ENCODE measurements at places on chromosomes 12 and 14. TPM values are rescaled to one million over a fixed set of nuclear protein-coding genes. Genes with fewer than 3 reads are reported as not detected.

DNA sequence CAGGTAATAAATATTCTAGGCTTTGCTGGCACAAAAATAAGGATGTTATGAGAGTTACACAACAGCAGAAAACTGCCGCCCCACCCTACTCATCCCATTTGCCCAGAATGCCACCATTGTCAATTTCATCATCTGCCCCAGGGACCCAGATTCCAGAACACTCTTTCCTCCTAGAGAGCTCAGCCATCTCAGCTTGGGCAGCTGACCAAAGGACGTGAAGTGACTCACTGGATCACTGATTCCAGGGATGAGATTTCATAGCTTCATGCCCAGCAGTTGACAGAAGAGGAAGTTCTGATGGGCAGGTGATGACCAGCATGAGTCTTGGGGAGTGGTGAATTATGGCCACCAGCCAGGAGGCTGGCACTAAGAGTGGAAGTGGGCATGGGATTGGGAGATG is 450.3 kb downstream of the RMST start:
- no peaks in the 10 kb centered on the region for H3K27me3 ChIP-seq
- H3K36me3 ChIP-seq = no peaks in the 10 kb centered on the region
- no peak for DNase-seq
- no peak overlapping the region for H3K27ac ChIP-seq
- H3K4me3 ChIP-seq = no peak overlapping the region
- no peaks in the 10 kb centered on the region for H3K4me1 ChIP-seq

GRCh38 chr14:44165286-44165685 is 341.8 kb downstream of the FSCB start:
- no peak for DNase-seq
- H3K27me3 ChIP-seq = no peaks in the 10 kb centered on the region
- peaks cover 4% of the 10 kb centered on the region for H3K4me1 ChIP-seq
- no peak overlapping the region for H3K27ac ChIP-seq

TAS2R42 gene
- total RNA-seq = not detected

CLEC12A gene
- not detected for total RNA-seq

C12orf50 gene
- not detected for total RNA-seq

EML5 gene
- total RNA-seq = 0.10 TPM

RIPK3 gene
- not detected for total RNA-seq

- no peak overlapping the region for H3K4me3 ChIP-seq
- no peak overlapping the region for H3K27ac ChIP-seq
- H3K36me3 ChIP-seq = peaks cover 21% of the 10 kb centered on the region
- H3K4me1 ChIP-seq = peaks cover 34% of the 10 kb centered on the region
Observed at GRCh38 chr12:104354167-104354867, 50.8 kb downstream of the EID3 start.

MSI1 gene
- 4.1 TPM for total RNA-seq

DNA sequence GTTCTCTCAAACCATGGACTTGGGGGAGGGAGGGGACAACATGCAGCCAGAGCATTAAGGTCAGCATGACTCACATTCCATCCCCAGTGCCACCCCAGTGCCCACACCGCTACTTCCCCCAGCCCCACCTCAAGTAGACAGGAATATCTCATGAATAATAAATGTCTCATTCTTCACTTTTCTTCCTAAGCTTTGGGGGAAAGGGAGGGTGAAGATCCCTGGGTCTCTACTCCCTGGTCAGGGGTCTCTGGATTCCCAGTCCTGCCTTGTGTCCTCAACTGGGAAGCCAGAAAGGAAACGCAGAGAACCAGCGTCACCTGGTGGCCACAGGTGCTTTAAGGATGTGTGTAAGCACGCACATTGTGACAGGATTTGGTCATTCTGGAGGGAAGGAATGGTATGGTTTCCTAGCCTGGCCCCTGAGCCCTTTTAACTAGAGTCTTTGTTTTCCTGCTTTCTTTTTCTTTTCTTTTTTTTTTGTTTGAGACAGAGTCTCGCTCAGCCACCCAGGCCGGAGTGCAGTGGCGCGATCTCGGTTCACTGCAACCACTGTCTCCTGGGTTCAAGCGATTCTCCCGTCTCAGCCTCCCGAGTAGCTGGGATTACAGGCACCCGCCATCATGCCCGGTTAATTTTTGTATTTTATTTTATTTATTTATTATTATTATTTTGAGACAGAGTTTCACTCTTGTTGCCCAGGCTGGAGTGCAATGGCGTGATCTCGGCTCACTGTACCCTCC is 3.4 kb downstream of the GPR84 start:
- no peaks in the 10 kb centered on the region for H3K27me3 ChIP-seq
- peak overlapping the region; percentile 91 for H3K27ac ChIP-seq
- H3K36me3 ChIP-seq = no peaks in the 10 kb centered on the region
- H3K4me3 ChIP-seq = no peak overlapping the region

PLXNC1 gene
- total RNA-seq = 0.57 TPM

GRCh38 chr14:29927376-29928116 is at the start of gene PRKD1:
PRKD1 (minus strand) TSS chr14:29927847.
- peaks cover 19% of the 10 kb centered on the region for H3K4me1 ChIP-seq
- peak within 1 kb of the TSS; percentile 87 for H3K4me3 ChIP-seq
- no peaks in the 10 kb centered on the region for H3K27me3 ChIP-seq
- no peaks in the 10 kb centered on the region for H3K36me3 ChIP-seq
- peak within 1 kb of the TSS; percentile 66 for H3K27ac ChIP-seq
- no peak for DNase-seq

WSCD2 gene
- 0.64 TPM for total RNA-seq

DNA sequence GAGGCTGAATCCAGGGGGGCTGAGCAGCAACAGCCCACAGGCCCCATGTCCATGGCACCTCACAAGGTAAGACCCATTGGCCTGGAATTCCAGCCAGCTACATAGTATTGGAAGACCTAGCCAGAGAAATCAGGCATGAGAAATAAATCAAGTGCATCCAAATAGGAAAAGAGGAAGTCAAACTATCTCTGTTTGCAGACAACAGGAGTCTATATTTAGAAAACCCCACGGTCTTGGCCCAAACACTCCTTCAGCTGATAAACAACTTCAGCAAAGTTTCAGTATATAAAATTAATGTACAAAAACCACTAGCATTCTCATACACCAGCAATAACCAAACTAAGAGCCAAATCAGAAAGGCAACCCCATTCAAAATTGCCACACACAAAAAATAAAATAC is 16.9 kb downstream of the PDE6H start:
- DNase-seq = no peak
- H3K27me3 ChIP-seq = no peaks in the 10 kb centered on the region
- H3K36me3 ChIP-seq = no peaks in the 10 kb centered on the region
- no peak overlapping the region for H3K27ac ChIP-seq
- H3K4me1 ChIP-seq = no peaks in the 10 kb centered on the region
- H3K4me3 ChIP-seq = no peak overlapping the region

- DNase-seq = no peak
- H3K36me3 ChIP-seq = no peaks in the 10 kb centered on the region
- no peaks in the 10 kb centered on the region for H3K27me3 ChIP-seq
- no peak overlapping the region for H3K27ac ChIP-seq
Observed at GRCh38 chr12:67276421-67276820, 7.3 kb downstream of the CAND1 start.

DNA sequence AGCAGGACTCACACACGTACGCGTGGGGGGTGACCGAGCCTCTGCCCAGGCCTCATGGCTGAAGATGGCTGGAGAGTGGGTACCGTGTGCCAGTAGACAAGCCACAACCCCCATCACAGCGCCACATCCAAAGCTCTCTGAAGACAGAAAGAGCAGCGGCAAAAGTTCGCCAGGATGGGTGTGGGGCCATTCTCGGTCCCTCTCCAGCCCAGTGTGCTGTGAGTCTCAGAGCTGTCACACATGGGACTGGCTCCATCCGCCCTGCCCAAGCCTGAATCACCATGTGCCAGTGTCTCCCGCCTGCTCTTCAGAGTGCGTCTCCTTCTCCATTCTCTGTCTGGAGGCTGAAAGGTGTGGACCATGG is 5.7 kb downstream of the TMEM179 start:
- no peak for DNase-seq
- H3K27me3 ChIP-seq = no peaks in the 10 kb centered on the region
- H3K36me3 ChIP-seq = no peaks in the 10 kb centered on the region
- H3K4me1 ChIP-seq = no peaks in the 10 kb centered on the region

CFAP54 gene
- total RNA-seq = 0.64 TPM

GRCh38 chr12:5808981-5809380 is 136.1 kb downstream of the ANO2 start:
- H3K36me3 ChIP-seq = no peaks in the 10 kb centered on the region
- H3K4me3 ChIP-seq = no peak overlapping the region
- no peak overlapping the region for H3K27ac ChIP-seq

DNA sequence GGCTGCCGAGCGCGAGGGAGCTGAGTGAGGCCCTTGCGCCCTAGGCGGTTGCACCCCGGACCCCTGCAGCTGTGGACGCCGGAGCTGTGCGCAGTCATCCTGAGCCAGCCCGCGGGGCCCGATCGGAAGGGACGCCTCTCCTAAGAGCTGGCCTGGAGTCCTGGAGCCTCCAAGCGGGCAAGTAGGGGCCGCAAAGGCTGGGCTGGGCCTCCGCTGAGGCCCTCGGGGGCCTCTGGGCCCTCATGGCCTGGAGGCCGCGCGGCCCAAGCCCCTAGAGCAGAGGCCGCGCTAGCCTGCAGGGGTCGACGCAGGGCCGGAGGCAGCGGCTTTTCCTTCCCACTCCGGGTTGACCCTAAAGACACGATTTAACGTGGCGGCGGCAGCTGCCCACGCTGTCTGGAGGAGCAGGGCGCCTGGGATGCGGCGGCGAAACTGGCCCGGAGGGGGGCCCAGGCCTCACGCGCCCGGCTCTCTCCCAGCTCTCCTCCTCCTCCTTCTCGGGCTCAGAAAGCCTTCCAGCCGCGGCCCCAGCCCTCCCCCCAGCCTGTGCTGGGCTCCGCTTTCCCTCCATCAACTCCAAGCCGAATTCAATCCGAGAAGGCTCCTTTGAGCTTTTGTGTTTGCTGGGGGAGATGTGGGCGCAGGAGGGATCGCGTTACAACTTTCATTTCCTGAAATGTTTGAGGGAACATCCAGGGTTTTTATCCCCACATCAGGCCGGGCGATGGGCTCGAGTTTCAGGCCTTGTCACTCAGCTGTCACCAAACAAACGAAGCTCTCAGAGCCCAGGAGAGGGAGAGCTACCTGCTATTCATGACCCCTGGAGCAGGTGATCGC is 11.6 kb downstream of the SIX1 start:
- no peak for DNase-seq
- no peaks in the 10 kb centered on the region for H3K36me3 ChIP-seq

DNA sequence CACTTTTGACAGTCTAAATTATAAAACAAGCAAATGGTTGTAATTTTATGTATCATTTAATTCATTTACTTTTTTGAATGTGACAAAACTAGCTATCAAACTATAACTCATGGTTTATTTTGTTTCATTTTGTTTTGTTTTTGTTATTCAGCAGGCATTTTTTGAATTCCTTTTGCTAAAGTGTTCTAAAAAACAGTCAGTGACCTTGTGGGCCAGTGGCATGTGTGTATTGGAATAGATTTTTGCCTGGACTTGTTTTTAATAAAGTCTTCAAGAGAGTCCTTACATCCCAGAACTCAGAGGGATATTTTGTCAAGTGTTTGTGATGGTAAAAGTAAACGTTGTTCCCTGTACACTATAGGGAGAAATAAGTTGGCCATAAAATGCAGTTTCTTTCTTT is 369.7 kb upstream of the SYT1 start:
- H3K27ac ChIP-seq = no peak overlapping the region
- H3K27me3 ChIP-seq = no peaks in the 10 kb centered on the region
- no peaks in the 10 kb centered on the region for H3K36me3 ChIP-seq
- no peak for DNase-seq
- H3K4me3 ChIP-seq = no peak overlapping the region
- no peaks in the 10 kb centered on the region for H3K4me1 ChIP-seq

CLBA1 gene
- 13.8 TPM for total RNA-seq

GRCh38 chr12:38847247-38847646 is 58.1 kb downstream of the CPNE8 start:
- H3K4me1 ChIP-seq = no peaks in the 10 kb centered on the region
- H3K27ac ChIP-seq = no peak overlapping the region
- no peaks in the 10 kb centered on the region for H3K36me3 ChIP-seq
- no peaks in the 10 kb centered on the region for H3K27me3 ChIP-seq
- no peak for DNase-seq
- H3K4me3 ChIP-seq = no peak overlapping the region

DNA sequence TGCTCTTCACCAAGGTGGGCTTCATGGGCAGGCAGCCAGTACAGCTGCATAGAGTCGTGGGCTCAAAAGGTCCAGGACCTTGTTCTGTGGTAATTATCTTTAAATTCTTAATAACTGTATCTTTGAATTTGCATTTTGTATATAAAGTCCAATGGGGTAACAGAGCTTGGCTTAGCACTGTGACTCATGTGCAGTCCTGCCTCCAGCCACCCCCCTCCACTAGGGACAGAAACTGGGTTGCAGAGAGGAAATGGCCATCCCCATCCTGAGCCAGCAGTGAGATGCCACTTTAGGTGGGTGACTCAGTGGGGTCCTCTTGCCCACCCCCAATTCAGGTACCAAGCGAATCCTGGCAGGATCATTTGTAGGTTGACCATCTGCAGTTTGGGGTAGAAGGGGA is 48.1 kb downstream of the EPS8 start:
- no peaks in the 10 kb centered on the region for H3K27me3 ChIP-seq
- no peak overlapping the region for H3K27ac ChIP-seq
- H3K36me3 ChIP-seq = no peaks in the 10 kb centered on the region
- no peak for DNase-seq

DNA sequence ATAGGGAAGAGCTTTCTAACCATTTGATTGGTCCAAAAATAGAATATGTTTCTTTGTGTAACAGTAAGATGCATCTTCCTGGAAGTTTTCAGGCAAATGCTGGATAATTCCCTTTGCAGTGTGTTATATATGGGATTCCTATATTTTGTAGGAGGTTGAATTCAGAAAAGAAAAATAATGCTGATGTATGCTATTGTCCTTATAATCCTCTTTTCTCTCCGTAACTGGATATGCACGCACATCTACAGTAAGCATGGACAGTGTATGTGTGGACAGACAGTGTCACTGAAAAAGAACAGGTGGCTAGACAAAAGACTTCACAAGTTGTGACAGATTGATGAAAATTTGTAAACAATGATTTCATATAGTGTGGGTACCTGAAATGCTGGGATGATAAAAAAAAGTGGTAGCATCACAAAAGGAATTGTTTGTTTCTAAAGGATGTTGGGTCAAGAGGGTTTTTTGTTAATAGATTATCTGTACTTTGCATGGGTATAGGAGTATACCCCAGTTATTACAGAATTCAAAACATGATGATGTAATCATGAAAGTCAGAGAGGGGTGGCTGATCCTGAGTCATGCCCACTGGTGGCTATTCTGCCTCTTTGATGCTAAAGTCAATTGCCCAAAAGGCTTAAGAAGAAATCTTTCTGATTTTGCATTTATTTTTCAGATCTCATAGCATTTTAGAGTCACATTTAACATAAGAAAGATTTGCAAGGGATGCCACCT is 160.7 kb upstream of the TMTC1 start:
- no peak for DNase-seq
- H3K4me3 ChIP-seq = no peak overlapping the region
- H3K36me3 ChIP-seq = no peaks in the 10 kb centered on the region
- no peak overlapping the region for H3K27ac ChIP-seq

DNA sequence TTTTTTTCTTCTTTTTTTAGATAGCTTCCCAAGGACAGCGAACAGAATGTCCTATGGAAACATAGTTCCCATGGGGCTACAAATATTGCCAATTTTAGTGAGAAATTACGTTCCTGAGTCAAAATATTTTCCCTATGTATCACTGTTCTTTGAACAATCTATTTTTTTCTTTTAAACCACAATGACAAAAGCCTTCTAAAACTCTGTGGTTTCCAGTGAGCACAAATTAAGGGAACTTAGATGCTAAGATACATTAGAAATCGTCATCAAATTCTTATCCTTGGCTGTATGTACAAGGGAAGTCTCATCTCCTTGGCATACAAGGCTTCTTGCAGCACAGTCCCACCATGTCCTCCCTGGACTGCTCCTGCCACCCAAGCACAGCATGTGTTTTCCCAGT is 17.9 kb downstream of the CPM start:
- H3K27ac ChIP-seq = no peak overlapping the region
- H3K27me3 ChIP-seq = no peaks in the 10 kb centered on the region
- H3K4me1 ChIP-seq = no peaks in the 10 kb centered on the region
- no peaks in the 10 kb centered on the region for H3K36me3 ChIP-seq
